ENCODE measurements at places on chromosomes 13 and 19.

DNA sequence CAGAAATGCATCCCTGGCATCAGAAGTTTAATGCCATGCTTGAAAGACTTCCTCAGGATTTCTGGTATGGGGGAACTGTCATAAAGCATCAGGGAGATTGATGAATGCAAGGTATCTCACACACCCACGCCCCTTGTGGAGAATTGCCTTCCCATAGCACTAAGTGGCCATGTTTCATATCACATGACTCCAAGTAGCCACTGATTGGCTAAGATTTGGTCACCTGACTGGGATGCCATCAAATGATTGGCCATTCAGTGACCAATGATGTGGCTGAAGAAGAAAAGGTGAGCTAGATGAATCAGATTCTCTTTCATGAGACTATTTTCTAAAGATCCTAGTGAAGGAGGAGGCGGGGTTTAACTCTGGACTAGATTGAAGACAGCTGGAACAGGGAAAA is 7.3 kb downstream of the KLK8 start:
- no peak for DNase-seq

DNA sequence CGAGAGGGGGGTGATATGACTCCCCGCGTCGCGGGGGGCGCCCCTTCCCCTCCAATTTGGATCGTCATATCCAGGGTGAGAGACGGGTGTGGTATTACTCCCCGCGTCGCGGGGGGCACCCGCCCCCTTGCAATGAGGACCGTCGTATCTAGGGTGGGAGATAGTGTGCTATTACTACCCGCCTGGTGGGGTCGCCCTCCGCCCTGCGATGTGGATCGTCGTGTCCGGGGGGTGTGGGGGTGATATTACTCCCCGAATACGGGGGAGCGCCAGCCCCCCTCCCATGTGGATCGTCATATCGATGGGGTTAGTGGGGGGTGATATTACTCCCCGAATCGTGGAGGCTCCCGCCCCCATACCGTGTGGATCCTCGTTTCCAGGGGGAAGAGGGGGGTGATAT is 29.2 kb upstream of the RGCC start:
- no peak for DNase-seq

DNA sequence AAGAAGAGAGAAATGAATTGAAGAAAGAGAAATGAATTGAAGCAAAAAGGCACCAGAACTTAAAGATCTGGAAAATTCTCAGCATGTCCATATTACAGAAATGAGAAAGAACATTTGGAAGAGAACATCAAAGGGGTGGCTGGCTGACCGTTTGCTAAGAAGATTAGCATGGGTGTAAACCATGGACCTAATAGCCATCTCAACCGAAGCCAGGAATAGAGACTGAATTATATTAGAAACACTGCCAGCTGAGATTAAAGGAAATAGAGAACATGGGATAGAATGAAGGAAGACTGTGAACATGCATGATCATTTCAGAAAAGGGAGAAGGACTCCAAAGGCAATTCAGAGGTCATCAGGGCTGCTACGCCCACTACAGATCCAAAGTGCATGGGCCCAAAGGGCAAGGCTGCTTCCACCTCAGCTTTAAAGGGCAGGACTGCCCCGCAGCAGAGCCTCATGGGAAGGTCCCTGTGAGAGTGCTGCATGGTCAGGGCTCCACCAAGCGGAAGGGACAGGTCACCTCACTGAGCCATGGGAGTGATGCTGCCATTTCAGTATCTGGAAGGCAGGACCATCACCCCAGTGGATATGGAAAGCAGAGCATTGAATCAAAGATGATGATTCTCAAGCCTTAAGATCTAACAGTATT is 23.1 kb downstream of the FNDC3A start:
- DNase-seq, result no peak

GRCh38 chr13:91771229-91771628 is 372.8 kb downstream of the GPC5 start:
- no peak for DNase-seq

DNA sequence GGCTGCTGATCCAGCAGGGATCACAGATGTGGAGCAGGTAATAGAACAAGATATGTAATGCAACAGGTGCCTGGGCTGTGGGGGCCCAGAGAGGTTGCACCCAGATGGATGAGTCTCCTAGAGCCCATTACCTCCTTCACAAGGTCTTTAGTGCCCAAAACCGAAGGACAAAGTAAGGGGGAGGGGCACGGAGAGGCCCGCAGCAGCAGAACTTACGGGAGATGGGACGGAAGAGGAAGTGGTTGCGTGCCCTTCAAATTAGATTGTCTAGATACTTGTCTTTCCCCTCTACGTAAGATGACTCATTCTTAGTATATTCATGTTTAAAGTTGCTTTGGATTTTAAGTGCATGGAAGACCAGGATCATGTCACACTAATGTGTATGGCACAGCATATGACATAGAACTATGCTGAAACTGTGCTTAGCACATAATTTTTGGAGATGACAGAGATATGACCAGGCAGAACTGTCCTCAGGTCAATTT is 5.7 kb upstream of the MRPS31 start:
- no peak for DNase-seq

DNA sequence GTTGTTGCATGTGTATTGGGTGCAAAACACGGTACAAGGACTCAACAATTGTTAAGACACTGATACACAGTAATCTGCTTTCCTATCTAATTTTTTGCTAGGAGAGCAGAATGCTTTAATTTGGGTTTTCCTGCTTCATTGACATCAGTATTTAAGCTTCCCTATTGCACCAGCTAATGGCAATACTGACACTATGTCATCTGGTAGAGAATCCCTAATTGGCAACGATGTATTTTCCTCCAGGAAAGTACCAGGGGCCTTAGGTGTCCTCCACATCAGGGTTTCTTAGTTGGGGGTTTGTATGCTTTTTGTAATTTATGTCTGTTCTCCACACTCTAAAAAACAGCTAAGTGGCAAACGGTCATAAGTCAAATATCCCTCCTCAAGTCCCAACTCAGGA is 76.5 kb upstream of the FRY start:
- no peak for DNase-seq

DNA sequence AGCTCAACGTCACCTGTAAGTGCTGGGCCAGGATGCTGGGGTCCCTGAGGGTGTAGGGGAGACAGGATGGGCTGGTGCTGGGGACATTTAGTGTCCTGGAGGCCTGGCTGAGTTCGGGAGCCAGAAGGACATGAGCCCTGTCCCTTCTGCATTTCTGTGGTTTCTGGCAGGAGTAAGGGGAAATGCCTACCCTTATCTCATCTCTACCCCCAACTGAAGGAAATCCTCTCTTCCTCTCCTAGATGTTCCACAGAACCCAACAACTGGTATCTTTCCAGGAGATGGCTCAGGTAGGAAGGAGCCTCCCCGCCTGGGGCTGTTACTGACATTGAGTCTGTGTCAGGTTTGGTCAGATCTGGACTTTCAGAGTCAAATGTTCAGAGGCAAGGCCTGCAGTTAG is 1.2 kb downstream of the CD33 start:
- no peak for DNase-seq

DNA sequence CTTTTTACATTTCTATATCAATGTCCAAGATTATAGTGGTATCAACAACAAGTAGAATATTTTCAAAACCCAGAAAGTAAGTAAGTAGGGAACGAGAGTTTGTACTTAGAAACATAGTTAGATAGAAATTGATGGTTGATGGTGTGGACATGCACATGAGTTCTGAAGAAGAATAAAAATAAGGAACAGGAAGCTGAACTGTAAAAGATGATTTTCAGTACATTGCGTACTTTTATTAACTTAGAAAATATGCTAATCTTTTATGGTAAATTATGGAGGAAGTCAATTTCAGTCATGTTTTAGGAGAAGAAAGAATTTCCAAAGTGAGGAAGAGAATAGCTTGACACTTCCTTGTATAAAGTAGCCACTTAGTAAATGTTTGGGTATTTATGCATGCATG is 12.3 kb upstream of the GPR18 start:
- DNase-seq, result no peak

GRCh38 chr13:100789025-100789424 is 114.4 kb upstream of the TMTC4 start:
- no peak for DNase-seq

DNA sequence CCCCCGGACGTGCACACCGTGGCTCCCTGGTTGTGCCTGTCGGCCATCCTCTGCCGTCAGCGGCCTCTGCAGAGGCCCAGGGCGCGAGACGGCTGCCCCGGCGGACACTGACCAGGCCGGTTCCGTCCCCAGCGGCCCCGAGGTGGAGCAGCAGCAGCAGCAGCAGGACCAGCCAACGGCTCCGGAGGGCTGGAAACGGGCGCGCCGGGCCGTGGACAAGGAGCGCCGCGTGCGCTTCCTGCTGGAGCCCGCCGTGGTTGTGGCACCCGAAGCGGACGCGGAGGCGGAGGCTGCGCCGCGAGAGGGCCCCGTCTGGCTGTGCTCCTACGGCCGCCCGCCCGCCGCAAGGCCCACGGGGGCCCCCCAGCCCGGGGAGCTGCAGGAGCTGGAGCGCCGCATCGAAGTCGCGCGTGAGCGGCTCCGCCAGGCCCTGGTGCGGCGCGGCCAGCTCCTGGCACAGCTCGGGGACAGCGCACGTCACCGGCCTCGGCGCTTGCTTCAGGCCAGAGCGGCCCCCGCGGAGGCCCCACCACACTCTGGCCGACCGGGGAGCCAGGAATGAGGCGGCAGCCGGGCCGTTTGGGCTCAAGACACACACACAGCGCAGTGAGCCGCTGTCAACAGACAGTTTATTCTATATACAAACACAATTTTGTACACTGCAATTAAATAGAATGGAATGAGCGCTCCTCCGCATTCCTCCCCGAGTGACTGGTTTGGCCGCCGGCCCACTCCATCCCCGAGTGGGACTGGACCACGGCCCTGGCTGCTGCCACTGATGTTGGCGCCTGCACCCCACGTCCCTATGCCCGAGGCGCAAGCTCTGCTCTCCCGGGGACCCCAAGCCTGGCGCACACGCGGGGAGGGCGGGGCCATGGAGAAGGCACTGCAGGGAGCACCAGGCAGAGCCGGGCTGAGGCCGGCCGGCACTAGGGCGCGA is 9.1 kb downstream of the GRIN3B start:
- DNase-seq, result no peak

GRCh38 chr13:40981361-40981760 is 37.8 kb downstream of the ELF1 start:
- DNase-seq, result no peak

DNA sequence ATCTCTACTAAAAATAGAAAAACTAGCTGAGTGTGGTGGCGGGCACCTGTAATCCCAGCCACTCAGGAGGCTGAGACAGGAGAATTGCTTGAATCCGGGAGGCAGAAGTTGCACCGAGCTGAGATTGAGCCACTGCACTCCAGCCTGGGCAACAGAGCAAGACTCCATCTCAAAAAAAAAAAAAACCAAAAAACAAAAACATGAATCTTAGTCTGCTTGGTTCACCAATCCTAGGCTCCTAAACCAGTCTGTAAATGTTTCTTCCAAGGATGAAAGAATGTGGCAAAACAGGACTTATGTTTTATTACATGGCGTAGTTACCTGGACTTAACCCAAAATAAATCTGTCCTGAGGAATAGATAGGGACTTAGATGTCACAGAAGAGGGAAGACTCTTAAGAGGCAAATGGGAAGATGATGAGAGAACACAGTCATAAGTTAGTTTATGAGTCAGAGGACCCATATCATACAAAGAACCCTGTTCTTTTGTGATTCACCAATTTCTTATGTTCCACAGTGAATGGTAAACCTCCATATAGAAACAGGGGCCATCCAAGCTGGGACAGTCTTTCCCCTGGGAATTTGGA is 6.9 kb upstream of the FBXL3 start:
- no peak for DNase-seq

DNA sequence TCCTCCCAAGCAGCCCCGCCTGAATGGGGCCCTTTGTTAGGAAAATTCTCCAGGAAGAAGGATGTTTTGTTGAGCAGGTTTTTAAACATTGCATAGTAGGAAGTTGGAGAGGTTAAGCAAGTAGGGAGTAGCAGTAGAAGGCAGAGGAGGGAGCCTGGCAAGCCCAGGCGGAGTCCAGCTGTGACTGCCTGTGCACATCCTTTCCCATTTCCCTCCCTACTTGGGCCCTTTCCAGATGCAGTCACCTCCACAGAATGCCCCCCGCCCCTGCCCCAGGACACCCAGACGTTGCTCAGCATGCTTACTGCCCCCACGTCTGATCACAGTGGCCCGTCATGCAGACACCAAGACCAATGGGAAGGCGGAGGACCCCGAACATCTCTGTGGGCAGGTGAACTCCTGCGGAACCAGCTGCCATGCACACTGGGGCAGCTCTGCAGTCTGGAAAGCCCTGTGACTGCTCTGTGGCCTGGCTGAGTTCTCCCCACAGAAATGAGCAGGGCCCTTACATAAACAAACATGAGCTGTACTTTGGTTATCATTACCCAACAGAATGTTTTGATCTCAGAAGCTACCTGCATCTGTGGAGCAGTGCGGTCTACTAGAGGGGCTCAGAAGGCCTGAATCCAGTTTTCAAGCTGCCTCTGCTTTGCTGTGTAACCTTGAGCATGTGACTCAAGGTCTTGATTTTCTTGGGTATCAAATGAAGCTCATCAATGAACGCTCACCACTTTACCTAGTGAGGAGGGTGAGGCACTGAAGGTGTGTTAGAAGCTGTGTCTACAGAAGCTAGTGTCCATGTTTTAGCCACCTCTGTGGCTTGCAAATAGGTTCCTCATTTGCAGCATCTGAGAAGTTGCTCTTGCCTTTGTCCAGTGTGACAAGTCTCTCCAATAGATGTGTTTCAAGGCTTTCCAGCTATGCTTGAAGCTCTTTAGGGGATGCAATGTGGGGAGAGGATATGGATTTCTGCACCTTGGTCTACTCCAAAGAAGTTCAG is 84.2 kb downstream of the TNFRSF19 start:
- no peak for DNase-seq

- DNase-seq, result no peak
These were observed 11.6 kb upstream of the ZNF835 start for GRCh38 chr19:56683116-56683515.

- DNase-seq, result no peak
These were observed 397.1 kb downstream of the SLITRK5 start for GRCh38 chr13:88068316-88068715.

DNA sequence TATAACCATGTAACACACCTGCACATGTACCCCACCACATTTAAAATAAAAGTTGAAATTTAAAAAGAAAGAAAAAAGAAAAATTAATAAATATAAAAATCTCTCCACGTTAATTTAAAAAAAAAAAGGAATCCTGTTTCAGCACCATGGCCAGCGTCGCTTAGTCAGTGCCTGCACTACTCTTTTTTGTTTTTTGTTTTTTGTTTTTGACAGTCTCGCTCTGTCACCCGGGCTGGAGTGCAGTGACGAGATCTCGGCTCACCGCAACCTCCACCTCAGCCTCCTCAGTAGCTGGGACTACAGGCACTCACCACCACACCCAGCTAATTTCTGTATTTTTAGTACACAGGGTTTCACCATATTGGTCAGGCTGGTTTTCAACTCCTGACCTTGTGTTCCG is 835.9 kb downstream of the UQCRFS1 start:
- no peak for DNase-seq

GRCh38 chr13:99967869-99968520 is 3.6 kb downstream of the ZIC5 start:
- DNase-seq, result no peak

- no peak for DNase-seq
These were observed 26.3 kb downstream of the CNFN start for GRCh38 chr19:42363614-42364346.
